ENCODE measurements at places on chromosomes 12 and 14.

DNA sequence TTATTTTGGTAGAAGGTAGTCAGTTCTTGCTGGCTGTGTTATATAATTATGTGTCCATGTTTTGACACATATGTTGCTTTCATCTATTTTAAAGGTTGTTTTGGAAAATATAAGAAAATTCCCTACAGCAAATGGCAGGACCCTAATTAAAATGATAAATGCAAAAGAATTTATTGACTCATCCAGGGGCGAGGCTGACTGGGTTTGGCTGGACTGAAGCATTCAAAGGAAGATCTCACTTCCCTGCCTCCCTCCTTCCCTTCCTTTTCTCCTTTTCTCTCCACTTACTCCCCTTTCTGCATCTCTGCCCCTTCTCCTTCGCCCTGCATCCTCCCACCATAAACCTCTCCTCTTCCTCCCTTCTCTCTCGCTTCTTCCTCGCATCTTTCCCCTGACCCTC is 129.6 kb downstream of the SNAPC1 start:
- DNase-seq, result no peak

DNA sequence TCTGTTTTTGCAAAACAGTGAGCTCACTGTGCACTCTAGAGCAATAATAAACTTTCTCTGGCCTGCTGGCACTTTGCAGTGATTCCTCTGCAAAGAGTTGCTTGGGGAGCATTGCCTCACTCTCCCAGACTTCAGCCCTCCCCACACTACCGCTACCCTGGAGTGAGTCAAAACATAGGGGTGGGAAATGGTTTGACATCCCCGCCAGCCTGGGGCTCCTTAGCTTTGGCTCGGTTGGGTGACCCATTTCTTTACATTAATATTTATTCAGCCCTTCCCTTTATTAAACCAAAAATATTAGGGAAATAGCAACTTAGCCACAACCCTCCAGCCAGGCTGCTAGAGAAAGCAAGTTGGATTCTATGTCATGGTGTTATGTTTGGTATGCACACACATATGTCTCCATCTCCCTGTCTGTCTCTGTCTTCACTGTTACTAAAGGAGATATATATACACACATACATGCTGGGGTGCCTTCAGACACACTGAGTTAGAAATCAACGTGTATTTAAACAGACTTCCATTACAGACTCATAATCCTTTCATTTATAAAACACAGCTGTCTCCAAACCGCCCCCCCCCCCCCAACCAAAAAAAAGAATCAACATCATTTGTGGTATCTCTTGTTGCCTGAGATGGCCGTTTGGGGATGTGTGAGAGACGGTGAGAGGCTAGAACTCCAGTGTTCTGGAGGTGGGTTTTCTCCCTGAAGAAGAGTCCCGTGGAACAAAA is 3.4 kb upstream of the IRF2BPL start:
- no peak for DNase-seq

GRCh38 chr12:52646613-52647012 is 5.4 kb downstream of the KRT2 start:
- no peak for DNase-seq

DNA sequence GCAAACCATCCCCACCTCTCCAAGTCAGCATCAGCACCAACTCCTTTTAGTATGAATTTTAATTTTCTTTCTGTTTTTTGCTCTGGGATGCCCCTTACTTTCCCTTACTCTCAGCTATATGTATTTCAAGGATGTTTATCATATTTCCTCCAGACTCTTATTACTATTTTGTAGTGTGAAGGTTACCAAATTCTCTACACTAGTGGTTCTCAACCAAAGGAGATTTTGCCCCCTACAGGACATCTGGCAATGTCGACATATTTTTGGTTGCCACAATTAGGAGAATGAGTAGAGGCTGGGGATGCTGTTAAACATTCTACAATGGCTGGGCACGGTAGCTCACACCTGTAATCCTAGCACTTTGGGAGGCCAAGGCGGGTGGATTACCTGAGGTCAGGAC is 29.1 kb upstream of the SOS2 start:
- DNase-seq, result no peak

GRCh38 chr12:24127919-24128721 is 178.7 kb upstream of the SOX5 start:
- no peak for DNase-seq

- DNase-seq, result no peak
These were observed 319.6 kb downstream of the BTG1 start for GRCh38 chr12:91825999-91826398.

DNA sequence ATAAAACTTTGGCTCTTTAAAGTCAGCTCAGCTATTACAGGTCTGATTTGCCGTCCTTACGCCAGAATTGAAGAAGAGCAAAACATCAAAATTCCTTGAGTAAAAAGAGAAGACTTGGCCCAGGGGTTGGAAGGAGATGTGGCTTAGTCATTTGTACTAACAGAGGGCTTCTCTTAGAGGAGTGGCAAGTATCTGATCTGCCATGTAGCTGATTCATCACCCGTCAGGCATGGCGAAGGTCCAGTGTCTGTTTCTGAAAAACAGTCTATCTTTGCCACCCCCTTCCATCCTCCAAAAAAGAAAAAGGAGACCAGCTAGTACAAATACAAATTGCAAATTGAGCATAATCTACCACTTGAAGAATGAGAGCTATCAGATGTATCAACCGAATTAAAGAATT is 91.9 kb downstream of the RAD52 start:
- no peak for DNase-seq

Measured in stimulated activated CD8-positive, alpha-beta memory T cell treated with anti-CD3 and anti-CD28 coated beads, Interleukin-2, amount 100 ng/mL, for 1 hour (primary cell).